ENCODE measurements at places on chromosomes 11 and 22. TPM values are rescaled to one million over a fixed set of nuclear protein-coding genes. Genes with fewer than 3 reads are reported as not detected.

DNA sequence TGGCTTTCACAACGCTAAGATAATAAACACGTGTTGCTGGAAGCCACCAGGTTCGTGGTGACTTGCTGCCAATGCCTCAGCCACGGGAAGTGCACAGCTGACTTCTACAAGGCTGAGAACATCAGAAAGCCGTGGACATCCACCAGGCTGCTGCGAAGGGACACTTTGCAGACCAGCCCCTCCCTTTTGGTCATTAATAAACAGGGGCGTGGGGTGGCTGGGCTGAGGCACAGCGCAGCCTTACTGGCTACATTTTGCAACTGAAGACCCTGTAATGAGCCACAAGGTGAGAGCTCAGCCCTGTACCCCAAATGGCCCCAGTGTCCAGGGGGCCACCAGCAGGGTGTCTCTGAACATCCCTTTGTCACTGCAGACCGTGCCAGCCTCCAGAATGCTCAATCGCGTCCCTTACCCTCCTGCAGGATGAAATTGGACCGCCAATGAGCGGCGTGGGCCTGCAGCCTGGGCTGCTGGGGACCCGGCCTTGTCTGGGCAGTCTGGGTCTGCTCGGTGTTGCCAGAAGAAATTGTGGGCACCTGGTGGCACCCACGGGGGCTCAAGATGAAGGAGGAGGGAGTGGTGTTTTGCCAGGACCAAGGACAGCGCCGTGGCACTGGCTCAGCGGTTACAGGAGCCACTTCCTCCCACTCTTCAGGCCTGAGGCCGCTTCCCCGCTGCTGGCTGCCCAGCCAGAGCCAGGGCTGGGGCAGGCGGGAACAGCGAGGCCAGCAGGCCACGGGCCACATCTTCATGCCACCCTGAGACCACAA lies 181.9 kb downstream of the CTTN start:
- no peaks in the 10 kb centered on the region for H3K4me1 ChIP-seq
- no peaks in the 10 kb centered on the region for H3K36me3 ChIP-seq
- peak; percentile 75 for DNase-seq
- no peak overlapping the region for H3K4me3 ChIP-seq
- H3K27ac ChIP-seq = no peak overlapping the region
- H3K27me3 ChIP-seq = no peaks in the 10 kb centered on the region

DNA sequence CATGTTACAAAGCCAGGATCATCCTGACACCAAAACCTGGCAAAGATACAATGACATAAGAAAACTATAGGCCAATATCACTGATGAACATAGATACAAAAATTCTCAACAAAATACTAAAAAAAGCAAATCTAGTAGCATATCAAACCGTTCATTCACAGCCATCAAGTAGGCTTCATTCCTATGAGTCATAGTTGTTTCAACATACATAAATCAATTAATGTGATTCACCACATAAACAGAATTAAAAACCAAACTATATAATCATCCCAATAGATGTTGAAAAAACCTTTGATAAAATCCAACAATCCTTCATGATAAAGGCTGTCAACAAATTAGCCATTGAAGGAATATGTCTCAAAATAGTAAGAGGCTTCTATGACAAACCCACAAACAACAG lies 1007.2 kb upstream of the RAG2 start:
- H3K36me3 ChIP-seq = no peaks in the 10 kb centered on the region
- no peaks in the 10 kb centered on the region for H3K4me1 ChIP-seq
- no peak overlapping the region for H3K4me3 ChIP-seq
- no peak overlapping the region for H3K27ac ChIP-seq

GRCh38 chr11:82539669-82540068 lies 194.0 kb downstream of the FAM181B start:
- no peak overlapping the region for H3K27ac ChIP-seq
- no peak for DNase-seq
- no peaks in the 10 kb centered on the region for H3K27me3 ChIP-seq

GRCh38 chr11:11960687-11961086 lies 47.7 kb downstream of the DKK3 start:
- peaks cover 8% of the 10 kb centered on the region for H3K4me1 ChIP-seq
- no peak overlapping the region for H3K4me3 ChIP-seq
- no peaks in the 10 kb centered on the region for H3K27me3 ChIP-seq
- peaks cover 33% of the 10 kb centered on the region for H3K36me3 ChIP-seq

The ATL3 gene
- total RNA-seq = 40.3 TPM

GRCh38 chr11:12897867-12898266 lies 111.2 kb upstream of the RASSF10 start:
- H3K4me3 ChIP-seq = no peak overlapping the region
- H3K27ac ChIP-seq = no peak overlapping the region
- H3K27me3 ChIP-seq = no peaks in the 10 kb centered on the region
- DNase-seq = no peak
- H3K4me1 ChIP-seq = no peaks in the 10 kb centered on the region

DNA sequence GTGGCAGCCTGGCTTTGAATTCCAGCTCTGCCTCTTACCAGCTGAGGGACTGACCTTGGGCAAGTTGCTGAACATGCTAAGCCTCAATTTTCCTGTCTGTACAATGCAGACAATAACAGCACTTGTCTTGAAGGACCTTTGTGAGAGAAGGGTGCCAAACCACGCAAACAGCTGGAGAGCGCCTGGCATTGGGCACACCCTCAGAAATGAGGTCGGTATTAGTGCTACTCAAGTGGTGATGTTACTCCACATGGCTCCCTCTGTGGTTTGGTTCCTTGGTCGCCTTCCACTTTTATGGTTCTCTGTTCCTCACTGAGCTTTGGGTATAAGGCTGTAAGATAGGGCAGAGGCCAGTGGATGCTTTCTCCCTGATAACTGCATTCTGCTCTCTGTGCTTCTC lies 8.2 kb downstream of the UBASH3B start:
- H3K27ac ChIP-seq = no peak overlapping the region
- H3K36me3 ChIP-seq = no peaks in the 10 kb centered on the region
- no peak for DNase-seq
- H3K27me3 ChIP-seq = peaks cover 71% of the 10 kb centered on the region

The VWCE gene
- total RNA-seq = 8.8 TPM

The IL10RA gene
- 0.51 TPM for total RNA-seq

The PAX6 gene
- 8.2 TPM for total RNA-seq
